ENCODE measurements at places on chromosomes 2 and 18.

GRCh38 chr2:111162718-111163331, 42.1 kb downstream of the BCL2L11 start:
- DNase-seq = no peak

DNA sequence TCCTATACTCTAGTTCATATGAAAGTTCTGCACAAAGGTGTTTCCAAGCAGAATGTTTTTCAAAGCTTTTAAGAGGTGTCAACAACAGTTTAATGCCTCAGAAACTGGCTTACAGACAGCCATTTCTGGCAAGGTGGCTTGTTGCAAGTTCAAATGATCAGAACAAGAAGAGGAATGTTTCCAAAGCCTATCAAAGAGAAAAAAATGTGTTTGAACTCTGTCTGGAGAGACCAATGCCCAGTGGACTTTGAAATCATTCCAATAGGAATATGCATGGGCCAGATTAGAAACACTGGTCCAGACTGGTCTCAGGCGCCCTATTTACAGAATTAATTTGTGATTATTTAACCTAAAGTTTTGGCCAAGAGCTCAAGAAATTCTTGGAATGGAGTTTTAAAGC, 106.2 kb downstream of the CPS1 start:
- no peak for DNase-seq

DNA sequence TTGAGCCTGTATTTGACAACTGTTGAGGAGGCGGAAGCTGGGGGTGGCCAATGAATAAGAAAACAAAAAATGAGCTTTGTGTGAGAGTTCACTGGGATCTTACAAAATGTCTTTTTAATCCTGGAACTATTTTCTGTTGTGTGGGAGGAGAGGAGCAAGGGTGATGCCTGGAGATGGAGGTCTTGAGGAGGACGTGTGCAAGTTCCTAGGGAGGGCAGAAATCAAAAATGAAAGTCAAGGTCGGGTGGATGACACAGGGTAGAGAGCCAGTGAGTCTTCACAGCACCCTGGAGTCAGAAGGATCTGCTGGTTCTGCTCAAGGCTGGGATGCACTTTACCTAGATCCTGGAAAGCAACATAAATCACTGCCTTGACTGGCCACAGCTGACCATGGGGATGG, 180.3 kb upstream of the PKDCC start:
- DNase-seq = no peak

GRCh38 chr2:10523406-10524189, 75.5 kb upstream of the ODC1 start:
- no peak for DNase-seq

GRCh38 chr2:152715854-152716428, 1.3 kb downstream of the PRPF40A start:
- no peak for DNase-seq

DNA sequence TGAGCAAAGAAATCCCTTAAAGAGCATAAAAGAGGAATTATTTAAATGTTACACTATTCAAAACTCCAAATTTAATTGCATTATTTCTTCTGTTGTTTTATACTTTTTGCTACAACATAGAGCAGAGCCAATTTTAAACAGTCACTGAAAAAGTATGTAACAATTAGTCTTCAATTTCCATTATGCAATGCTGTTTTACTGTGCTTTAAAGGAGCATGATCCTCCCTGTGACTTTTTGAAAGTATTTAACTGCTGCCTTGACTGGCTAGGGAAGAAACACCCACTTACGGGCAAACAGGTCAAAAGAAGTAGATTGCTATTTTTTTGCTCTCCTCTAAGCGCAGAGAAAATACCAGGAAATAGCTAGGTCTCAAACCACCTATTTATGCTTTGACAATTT, 217.4 kb upstream of the GCFC2 start:
- DNase-seq = no peak

DNA sequence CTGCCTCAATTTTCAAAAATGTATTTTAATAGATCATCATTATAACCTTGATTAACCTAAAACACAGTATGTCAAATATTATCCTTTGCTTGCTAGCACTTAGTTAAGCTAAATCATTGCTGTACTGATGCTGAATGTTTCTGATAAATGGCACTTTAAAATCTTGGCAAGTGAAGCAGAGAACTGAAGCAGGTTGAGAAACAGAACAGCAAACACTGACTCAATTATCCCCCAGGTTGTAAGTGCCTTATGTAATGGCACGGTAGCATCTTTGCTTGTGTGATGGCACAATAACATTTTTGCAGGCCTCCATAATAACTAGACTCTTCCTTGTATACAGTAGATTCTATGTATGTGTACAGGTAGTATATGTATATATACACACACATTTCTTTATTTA, 33.8 kb downstream of the ARHGAP15 start:
- no peak for DNase-seq

- DNase-seq = no peak
Observed at GRCh38 chr2:151799886-151800292, 28.3 kb downstream of the ARL5A start.

DNA sequence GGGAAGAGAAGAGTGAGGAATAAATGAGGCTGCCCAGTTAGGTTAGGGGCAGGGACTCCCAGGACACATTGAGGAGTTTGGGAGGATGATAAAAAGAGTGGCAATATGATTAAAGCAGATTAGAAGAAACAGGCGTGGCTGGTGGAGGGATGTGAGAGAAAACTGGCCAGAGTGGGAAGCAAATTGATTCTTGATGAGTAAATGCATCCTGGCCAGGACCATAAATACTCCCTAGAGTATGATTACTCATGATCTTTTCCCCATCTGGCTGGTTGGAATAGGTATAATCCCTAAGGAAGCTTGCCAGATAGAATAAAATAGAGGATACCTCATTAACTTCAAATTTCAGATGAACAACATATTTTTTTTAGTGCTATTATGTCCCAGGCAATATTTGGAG, 21.5 kb upstream of the DAW1 start:
- no peak for DNase-seq

DNA sequence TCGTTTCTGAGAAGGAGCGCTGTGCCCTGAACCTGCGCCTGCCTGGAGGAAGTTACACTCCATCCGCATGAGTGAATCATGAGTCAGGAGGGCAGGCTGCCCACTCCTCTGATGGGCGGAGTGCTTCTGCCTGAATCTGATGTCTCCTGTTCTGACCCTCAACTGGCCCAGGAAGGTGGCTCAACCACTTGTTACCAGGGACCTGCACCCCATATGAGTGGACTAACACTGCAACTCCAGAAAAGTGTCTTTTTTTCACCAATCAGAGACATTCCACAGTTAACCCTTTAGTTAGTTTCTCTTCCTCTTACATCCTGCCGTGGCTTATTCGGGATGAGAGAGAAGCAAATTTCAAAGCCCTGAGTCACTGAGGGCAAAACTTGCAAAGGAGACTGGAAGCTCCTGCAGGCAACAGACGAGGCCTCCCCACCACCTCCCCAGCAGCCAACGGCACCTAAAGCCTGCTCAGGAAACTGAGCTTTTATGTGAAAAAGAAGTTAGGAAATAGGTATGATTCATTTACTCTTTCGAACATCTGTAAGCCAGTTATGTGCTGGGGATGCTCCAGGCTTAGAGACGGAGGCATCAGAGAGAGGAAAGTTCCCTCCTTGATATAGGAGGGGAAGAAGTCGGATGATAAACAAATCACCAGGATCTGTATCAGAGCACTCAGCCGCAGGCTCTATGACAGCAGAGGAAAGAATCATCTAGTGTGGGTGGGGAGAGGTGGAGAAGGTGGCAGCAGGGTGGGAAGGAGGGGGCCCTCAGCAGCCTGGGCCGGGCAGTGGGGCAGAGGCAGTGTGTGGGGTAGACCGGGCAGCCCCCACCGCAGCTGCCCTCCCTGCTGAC, 30.9 kb downstream of the MBP start:
- peak; percentile 87 for DNase-seq

DNA sequence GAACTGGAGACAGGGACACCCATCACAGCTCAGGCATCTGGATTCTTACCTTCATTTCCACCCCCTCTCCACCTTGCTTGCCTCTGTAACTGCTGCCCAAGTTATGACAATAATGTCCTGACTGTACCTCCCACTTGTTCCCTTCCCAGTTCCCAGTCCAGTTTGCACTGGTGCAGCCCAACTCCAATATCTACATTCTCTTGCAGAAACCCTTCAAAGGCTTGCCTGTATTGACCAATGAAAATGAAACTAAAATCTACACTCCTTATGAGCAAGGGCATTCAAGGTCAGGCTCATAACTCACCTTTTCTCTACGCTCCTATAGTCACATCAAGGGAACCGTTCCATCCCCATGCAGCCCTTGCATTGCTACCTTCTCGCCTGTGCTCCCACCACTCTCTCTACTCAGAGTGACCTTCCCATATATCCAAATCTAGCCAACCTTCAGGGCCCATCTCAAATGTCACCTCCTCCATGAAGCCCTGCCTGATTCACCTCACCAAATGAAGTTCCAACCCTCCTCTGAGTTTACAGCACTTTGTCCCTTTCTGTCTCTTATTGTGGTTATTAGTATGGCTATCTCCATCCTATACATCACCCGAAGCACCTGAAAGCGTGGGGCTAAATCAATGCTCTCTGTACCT, 219.0 kb downstream of the ALPK2 start:
- DNase-seq = no peak

DNA sequence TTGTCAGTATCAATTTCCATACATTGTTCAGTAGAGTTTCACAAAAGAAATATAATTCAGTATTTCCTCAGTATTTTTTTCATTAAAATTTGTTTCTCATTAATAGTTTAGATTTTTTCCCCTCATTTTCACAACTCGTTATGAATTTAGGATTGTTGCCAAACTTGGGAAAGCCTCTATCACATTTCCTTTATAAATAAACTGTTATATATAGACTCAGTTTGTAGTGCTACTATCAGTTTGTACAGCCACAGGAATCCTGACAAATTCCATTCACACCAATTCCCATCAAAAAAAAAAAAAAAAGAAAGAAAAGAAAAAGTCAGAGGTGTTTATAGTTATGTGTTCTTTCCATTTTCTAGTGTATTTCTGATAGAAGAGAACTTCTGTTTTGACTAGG, 123.3 kb upstream of the DCC start:
- DNase-seq = no peak

- peak; percentile 51 for DNase-seq
Observed at GRCh38 chr18:54742659-54743604, 85.3 kb upstream of the RAB27B start.

- DNase-seq = no peak
Observed at GRCh38 chr2:44572196-44572900, 210.6 kb downstream of the CAMKMT start.

- no peak for DNase-seq
Observed at GRCh38 chr2:182655750-182656149, 60.3 kb upstream of the DNAJC10 start.

DNA sequence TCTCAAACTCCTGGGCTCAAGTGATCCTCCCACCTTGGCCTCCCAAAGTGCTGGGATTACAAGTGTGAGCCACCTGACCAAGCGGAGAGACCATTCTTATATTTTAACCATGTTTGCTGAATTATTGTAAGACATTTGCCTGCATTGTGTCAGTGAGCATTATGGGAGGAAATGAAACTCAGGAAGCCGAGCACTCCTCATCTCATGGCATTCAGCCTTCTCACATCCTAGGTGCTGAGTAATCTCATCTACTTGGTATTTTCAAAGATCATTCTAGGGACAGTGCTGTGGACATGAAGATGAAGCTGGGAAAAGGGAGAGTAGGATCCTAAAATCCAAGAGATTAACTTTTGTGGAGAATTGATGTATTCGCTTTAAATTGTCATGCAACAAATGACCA, 66.1 kb downstream of the NAPG start:
- DNase-seq = no peak

GRCh38 chr2:631741-632140, 45.5 kb downstream of the TMEM18 start:
- no peak for DNase-seq

DNA sequence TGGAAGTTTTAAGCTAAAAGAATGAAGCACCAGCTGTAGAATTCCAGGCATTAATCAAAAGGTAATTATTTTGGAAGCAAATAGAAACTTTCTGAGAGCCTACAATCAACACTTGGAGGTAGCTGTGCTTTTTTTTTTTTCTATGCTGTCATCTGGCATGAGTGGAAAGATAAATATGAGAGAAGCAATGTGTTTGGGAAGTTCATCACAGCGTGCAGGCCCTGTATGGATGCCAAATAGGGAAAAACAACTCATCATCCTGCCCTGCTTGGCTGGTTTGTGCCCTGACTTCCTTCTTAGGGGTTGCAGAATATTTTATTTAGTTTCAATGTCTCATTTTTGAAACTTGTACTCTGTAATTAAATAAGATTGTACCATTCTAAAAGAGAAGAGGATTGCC, 437.4 kb downstream of the PIK3C3 start:
- DNase-seq = no peak

- no peak for DNase-seq
Observed at GRCh38 chr2:22942441-22942840, 442.5 kb upstream of the KLHL29 start.

- DNase-seq = no peak
Observed at GRCh38 chr2:224134003-224134734, 95.1 kb upstream of the SERPINE2 start.

DNA sequence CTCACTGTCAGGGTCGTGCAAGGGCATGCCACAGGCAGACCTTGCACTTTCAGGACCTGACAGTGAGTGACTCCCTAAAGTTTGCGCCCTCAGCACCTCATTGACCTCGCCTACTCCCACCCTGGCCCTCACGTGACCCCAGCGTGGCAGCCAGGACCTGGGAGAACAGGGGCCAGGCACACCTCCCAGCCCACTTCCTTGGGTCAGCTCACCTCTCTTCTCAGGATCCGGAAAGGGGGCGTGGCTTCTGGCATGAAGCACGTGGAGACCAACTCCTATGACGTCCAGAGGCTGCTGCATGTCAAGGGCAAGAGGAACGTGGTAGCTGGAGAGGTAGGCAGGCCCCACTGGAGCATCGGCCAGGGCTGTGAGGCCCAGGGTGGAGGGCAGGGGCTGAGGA, 8.8 kb downstream of the VIL1 start:
- no peak for DNase-seq

GRCh38 chr2:201949181-201949926, 84.3 kb upstream of the FZD7 start:
- DNase-seq = no peak

DNA sequence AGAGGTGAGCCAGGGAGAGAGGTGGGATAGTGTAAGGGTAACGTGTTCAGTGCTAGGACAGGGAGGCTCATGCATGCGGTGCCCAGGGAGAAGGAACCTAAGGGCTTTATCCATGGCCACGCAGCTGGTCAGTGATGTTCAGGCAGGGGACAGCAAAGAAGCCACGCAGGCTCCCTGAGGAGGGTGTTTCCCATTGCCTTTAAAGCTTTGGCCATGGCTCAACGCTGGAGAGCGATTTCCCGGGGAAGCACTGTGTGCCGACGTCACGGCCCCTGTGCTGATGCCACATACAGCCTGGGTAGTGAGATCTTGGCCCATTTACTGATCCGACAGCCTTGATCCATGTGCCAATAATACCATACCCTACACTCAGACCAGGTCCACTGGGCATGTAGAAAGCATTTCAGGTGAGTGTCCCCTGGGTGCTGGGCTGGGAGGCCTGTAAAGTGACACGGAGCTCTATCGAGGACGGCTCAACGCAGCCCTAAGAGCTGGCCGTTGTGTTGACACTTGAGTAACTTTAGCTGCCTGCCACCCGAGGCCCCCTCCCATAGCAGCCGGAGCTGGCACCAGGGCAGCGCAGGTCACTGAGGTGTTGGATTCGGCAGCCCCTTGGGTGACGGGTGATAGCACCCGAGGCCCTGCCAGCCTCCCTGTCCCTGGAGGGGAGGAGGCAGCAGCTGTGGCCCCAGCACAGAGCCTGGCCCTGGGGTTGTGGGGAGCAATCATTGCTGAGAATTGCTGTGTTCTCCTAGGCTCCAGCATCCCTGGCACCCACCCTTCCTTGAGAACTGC, 41.4 kb downstream of the PDIA6 start:
- DNase-seq = no peak

- DNase-seq = no peak
Observed at GRCh38 chr2:127525691-127526131, 578 bp downstream of the IWS1 start.

All from Right ventricle myocardium superior (tissue), 1 donor.